ENCODE measurements at places on chromosomes 11 and 22.

- peak; percentile 96 for DNase-seq
These were observed at the start of the genes C11orf98 and CSKMT for GRCh38 chr11:62665075-62665598. Gene C11orf98 (minus strand): TSS chr11:62665210. CDS start chr11:62665169, 41 bp downstream. Gene CSKMT (plus strand): TSS chr11:62665312. CDS start chr11:62665880, 568 bp downstream.

GRCh38 chr11:62543680-62544444 is 2.7 kb downstream of the AHNAK start:
- no peak for DNase-seq

DNA sequence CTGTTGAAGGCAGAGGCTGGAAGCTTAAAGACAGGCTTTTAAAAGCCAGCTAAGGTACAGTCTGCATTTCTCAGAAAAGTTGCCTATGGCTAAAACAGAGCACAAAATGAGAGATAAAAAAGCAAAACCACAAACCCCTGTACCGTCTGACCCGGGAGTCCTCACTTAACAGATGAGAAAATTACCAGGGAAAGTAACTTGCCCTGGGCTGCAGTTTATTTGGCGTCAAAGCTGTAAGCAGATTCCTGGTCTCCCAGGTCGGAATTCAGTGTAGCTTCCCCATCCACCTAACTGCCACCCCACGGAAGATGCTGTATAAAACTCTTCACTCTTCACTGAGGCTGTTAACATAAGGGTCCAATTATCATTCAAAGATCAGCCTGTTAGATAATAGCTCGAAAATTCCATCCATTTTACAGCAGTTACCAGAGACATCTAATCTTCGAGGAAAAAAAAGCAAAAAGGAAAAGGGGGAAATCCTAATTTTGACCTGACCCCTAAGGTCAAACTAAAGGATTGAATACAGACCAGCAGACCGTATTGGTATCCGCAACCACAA is 1.5 kb downstream of the TCF20 start:
- no peak for DNase-seq

- DNase-seq = no peak
These were observed 74.5 kb downstream of the RPL27A start for GRCh38 chr11:8757047-8757446.

GRCh38 chr11:8034106-8034585 is 46.9 kb upstream of the TUB start:
- DNase-seq = no peak

- DNase-seq = no peak
These were observed 175.3 kb downstream of the IGLL1 start for GRCh38 chr22:23404689-23405365.

GRCh38 chr11:15817001-15817400 is 539.3 kb downstream of the SOX6 start:
- DNase-seq = no peak

GRCh38 chr11:76863196-76863777 is 2.6 kb downstream of the ACER3 start:
- DNase-seq = peak; percentile 14

DNA sequence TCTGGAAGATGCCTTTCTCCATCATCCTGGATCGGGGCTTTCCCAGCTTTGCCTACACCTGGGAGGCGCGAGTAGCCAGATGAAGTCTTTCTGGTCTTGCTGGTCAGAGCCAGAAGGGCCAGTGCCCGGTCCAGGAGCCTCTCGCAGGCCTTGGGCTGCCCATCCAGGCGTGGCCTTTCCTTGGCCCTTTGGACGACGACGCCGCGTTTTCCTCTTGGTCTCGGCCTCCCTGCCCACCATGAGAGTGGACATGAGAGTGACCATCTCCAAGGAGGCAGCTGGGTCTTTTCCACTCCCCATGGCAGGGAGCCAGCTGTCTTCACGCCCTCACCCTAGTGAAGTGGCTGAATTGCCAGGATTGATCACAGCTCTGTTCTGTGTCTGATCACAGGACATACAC is 3.5 kb downstream of the PTDSS2 start:
- DNase-seq = no peak

DNA sequence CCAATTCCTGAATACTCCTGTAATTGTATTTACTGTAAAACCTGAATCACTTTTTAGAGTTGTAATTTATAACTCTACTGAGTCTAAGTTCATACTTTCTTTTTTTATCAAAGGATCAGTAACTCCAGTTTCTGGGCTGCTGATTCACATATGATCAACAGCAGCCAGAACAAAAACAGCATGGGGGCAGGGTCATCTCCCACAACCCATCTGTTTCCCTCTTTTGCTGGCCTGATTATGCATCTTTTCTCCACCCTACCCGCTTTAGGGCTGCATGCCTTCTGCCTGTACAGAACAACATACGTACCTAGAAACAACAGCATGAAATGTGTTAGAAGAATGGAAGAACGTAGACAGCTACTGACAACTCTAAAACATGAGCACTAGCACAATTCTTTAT is 76.0 kb downstream of the MRTFA start:
- no peak for DNase-seq

DNA sequence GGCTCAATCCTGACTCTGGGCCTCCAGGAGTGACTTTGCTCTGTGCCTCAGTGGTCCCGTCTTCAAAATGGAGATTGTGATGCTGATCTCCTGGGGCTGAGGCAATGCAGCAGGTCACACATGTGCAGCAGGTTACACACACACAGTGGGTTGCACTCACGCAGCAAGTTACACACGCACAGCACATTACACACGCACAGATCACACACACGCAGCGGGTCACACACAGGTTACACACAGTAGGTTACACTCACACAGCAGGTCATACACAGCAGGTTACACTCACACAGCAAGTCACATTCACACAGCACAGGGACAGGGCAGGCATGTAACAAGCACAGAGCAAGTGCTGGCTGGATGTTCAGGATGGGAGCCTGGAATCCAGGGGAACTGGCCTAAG is 11.3 kb downstream of the C11orf24 start:
- DNase-seq = no peak

DNA sequence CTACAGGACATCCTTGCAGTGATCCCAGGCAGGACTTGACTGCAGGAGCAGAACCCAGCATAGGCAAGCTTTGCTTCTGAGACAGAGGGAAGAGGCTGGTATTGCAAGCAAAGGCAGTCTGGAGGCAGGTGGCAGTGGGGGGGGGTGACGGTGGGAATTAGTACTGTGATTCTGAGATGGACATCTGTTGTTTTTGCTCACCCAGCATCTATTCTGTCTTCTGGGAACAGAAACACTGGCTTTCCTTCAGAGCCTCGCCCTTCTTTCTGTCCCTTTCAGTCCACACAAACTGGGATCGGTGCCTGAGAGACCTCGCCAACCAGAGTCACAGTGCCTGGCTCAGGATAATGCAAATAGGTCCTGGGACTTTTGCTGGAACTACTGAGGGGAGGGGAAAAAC is 31.2 kb upstream of the RASL10A start:
- DNase-seq = peak; percentile 79

DNA sequence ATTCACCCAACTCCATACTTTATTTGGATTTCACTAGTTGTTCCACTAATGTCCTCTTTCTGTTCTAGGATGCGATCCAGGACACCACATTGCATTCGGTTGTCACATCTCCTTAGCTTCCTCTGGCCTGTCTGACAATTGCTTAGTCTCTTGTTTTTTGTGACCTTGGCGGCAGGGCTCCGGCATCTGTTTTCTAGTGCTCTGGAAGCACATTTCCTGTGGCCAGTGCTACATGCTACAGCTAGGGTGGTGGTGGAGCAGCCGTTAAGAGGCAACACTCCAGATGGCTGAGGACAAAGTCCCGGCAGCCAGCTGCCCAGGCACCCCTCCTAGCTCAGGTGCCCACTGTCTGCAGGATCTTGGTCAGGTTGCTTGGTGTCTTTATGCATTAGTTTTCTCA is 6.8 kb downstream of the STX3 start:
- no peak for DNase-seq

DNA sequence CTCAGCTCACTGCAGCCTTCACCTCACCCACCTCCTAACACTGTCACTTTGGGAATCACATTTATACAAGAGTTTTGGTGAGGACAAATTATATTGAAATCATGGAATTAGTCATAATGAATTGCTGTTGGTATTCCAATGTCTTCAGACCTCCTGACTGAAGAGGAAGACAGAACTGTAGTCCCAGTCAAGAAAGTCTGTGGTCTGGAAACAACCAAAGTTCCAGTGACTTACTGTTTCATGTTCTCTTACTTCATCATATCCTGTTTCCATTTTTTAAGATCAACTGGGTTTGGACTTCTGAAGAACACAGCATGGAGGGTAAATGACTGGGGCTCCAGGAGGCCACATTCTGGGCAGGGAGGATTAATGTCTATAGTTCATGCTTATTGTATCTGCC is 43.0 kb upstream of the HIPK3 start:
- DNase-seq = no peak

- no peak for DNase-seq
These were observed 1.1 kb upstream of the SCT start for GRCh38 chr11:628056-628455.

GRCh38 chr11:17475666-17476316 is 854 bp downstream of the ABCC8 start:
- no peak for DNase-seq

GRCh38 chr11:1352696-1353382 is 36.9 kb upstream of the BRSK2 start:
- no peak for DNase-seq

- DNase-seq = no peak
These were observed 4.3 kb upstream of the CHID1 start for GRCh38 chr11:914747-915501.

DNA sequence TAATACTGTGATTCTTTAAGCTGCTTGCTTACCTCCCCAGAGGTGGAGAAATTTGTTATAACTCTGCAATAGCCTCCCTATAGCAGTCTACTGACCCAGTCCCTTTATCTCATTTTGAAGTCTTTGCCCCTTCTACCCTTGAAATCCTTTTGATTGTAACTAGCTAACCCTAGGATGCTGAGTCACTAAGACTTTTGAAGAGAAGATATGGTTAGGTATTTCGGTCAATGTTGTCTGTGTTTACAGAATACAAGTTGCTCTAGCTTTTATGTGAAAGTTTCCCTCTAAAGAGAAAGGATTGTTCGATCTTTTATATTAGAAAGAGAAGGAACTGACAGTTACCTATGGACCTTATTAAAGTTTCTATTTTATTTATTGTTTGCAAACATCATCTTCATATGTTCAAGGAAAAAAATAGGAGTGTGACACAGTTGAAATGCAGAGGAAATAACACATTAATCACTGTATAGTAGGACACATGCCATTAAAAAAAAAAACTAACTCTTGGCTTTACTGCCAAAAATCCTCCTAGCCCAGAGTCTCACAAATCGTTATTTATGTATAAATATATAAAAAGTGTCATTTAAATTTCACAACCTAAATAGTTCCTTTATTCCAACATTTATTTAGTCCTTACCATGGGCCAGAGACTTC is 3.1 kb downstream of the HYLS1 start:
- no peak for DNase-seq

DNA sequence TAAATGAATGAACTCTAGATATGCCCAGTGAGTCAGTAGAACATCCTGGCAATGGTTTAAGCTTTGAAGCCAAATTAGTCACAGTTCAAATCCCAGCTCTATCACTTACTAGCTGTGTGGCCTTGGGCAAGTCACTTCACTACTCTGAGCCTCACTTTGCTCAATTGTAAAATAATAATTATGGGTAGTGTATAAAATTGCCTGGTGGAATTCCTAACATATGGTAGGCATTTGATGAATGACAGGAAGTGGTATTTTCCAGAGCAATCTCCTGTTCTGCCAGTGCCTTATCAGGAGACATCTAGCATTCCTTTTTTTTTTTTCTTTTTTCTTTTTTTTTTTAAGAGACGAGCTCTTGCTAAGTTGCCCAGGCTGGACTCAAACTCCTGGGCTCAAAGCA is 13.0 kb downstream of the SCN4B start:
- DNase-seq = no peak

GRCh38 chr11:119318240-119319135 is 1.6 kb upstream of the MCAM start:
- no peak for DNase-seq

DNA sequence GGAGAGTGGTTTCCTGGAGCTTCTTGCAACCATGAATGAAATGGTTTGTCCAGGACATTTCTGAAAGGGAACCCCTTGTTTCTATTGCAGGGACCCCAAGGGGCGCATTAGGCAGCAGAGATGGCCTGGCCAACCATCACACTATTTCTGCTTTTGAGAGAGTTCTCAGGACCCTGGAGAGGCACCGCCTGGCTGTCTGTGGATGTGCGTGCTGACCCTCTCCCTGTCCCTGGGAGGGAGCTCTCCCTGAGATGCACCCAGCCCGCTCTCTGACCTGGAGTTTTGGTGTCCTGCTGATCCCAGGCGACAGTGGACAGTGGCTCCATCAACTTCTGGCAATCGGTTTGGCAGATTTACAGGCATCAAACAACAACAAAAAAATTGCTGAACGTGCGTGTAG is 80.3 kb upstream of the SLC22A12 start:
- DNase-seq = no peak

DNA sequence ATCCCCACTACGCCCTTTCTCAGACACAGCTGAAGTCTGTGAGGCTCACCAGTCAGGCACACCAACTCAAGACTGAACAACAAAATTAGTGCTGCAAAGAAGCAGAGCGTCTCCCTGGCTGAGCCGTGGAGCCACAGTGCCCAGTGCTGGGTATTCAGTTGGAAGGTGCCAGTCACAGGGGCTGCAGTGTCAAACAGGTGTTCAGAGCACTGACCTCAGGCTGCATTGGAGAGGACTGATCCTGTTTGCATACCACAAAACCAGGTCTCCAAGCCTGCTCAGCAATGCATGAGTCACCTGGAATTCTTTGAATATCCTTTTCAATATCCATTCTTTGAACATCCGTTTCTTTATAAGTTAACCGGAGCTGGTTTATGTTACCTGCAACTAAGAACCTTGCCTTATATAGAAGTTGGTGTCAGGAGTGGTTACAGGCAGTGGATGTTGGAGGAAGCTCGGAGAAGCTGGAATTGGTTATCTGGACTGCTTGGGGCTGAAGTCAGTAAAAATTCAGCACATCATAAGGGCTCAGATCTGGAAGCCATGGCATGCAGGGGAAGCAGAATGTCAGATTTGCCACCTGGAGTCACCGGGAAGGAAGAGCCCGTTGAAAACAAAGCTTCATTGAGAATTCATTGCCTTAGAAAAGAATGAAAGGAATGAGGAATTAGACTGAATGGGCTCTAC is 30.3 kb downstream of the PDGFB start:
- DNase-seq = no peak

DNA sequence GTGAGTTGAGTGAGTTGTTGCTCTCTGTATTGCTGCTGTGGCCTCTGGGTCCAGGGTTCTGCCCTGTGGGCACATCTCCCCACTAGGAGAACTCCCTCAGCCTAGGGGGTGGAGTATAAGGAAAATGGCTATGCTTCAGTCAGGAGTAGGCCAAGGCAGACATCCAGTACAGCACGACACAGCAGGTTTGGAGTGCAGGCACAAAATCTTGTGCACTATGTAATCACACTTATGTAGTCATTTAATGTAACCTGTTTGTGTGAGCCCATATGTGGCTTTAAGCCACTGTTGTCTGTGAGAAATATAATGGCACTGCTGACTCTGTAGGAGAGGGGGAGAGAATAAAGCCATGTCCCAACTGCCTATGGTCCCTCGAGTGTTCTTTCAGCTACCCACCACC is 90.1 kb downstream of the CCDC83 start:
- DNase-seq = no peak

Measured in midbrain (tissue), 1 donor.